ENCODE measurements at places on chromosomes 1 and 21.
A peak's percentile ranks its signal among the peaks of the same experiment; 100 is the strongest.

DNA sequence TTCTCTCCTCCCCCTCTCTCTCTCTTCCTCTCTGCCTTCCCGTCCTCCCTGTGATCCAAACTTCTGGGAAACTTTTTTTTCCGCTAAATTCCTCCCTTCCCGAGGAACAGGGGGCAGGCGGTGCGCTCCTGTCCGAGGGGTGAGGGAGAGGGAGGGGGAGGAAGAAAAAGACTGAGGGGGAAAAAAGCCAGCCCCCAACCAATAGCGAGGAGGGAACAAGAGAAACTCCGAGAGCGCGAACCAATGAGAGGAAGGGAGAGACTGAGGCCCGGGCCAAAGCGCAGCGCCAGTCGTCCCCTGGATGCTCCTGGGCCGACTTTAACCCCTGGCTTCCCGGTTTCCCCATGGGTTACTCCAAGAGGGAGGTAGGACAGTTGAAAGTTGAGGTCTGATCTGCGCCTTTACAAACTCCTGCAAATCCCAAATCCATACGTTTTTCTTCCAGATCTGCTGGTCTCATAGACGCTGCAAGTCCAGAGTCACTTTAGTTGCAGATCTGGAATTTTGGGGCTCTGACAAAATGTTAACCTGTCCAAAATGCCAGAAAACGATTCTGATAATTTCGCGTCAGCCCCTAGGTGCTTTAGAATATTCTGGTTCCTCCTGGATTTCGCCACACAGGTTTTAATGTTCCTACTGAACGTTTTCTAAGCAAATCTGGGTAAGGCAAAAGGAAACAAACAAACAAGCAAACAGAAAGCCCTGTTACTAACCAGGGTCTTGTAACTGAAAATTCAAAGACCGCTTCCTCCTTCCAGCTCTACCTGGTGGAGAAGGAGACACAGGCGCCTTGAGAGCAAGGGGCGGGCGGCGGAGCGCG lies at the start of gene TBX15:
Gene TBX15 (minus strand): TSS at position 158 of the 820 bp plus-strand sequence. CDS start 548 bp downstream, outside the sequence.
- peak; percentile 88 for DNase-seq

DNA sequence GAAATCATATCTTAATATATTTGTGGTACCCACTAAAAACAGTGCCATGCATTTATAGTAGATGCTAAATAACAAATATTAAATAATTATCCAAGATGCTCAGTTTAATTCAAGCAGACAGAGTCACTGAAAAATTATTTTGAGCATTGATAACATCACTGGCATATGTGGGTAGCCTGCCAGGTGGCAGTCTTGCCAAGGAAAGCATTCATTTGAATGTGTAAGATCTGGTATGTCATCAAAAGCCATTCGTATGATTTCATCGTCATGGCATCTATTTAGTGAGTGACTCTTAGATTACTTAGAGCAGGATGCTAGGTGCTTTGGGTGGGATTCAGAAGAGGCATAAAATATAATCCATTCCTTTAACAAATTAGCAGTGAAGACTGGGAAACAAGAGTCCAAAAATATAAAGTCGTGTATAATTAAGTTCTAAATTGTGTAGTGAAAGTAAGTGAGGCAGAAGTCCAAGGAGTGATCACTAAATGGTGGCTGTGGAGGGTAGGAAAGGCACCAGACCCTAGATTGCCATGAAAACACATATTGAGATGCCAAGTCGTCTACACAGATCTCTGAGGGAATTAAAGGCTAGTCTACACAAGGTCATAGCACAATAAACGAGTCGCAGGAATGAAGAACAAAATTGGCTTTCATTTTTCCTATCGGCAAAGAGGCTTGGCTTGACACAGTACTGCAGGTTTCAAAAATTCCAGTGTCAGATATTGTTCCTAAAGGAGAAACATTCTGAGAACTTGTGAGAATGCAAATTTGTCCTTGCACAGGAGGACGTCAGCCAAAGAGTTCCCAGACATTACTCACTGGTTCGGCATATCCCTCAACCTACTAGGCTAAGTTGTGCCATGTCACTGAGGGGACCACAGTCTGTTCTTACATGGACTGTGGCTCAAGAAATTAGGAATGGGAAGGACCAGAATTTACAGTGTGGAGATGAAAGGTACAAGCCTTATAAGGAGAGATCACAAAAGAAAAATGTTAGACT lies 130.8 kb downstream of the LYPLAL1 start:
- DNase-seq: peak; percentile 52

- peak; percentile 11 for DNase-seq
These were observed 43.3 kb downstream of the TP73 start for GRCh38 chr1:3695326-3696217.

- DNase-seq: no peak
These were observed 207.1 kb upstream of the SGIP1 start for GRCh38 chr1:66326867-66327266.

DNA sequence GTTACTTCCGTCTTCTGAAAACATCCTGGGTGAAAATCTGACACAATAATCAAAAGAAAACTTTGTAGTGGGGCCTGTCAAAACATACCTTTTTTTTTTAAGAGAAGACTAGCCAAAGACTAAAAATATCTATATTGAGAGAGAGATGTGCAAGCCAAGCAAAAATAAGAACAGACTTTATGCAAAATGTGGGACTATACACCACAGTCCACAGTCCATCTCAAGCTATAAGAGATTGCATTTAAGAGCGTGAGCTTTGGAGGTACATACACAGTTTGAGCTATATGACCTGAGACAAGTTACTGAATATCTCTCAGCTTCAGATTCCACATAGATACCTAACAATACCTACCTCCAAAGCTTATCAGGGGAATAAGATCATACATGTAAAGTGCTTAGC lies 64.9 kb upstream of the DYNLT5 start:
- no peak for DNase-seq

DNA sequence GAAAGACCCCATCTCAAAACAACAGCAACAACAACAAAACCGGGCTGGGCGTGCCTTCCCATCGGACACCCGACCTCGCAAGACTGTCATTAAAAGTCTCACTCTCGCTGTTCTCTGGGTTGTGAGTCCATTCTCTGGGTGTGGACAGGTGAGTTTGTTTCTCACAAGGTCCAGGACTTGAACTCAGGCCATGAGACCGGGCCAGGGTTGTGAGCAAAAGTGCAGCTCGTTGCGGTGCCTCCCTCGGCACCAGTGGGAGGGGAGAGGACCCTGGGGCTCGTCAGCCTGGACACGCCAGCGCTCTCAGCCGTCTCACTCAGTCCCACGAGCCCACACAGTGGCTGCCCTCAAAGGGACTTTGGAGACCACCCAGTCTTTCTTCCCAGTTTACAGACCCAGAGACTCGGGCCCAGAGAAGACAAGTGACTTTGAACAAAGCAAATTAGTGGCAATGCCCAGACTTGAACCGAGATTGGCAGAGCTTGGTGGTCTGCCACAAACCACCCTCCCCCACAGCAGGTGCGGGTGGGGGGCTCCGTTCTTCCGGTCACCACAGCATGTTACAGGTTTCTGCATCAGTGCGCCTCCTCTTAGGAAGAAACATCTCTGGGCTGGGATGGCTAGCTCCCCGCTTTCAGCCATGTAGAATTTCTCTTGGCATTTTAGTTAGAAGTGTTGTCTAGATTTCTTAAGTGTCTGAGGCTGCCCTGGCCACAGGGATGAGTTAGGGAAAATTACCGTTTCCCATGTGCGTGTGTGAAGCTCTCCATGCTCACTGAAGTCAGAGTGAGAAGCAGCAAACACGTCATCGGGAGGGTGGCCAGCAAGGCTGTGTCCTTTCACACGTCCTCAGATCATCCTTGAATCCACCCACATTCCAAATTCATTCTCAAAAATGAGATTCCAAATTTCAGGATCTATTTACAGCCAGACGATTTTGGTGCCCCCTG lies 28.3 kb downstream of the LRRC3 start:
- DNase-seq: no peak

DNA sequence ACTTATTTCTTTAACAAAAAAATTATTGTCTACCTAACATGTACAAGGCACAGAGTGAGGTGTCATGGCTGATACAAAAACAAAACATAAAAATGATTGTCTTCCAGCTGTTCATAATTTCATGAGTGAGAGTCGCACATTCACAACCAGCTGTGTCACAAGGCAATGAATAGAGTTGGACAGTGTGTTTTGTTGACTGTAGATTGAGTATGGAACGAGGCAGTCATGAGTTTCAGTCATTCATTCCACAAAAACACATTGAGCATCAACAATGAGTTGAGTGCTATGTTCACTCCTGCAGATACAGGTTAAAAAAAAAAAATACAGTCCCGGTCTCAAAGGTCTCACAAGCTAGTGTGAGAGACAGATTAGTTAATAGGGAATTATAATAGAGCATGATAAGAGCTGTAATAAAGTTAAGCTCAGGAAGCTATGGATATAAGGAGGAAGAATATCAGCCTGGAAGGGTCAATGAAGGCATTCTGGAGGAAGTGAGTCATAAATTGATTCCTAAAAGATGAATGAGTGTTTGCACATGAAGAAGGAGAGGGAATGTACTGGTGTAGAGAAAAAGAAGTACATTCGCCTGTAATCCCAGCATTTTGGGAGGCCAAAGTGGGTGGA lies 47.8 kb upstream of the ARHGAP29 start:
- DNase-seq: peak; percentile 22

DNA sequence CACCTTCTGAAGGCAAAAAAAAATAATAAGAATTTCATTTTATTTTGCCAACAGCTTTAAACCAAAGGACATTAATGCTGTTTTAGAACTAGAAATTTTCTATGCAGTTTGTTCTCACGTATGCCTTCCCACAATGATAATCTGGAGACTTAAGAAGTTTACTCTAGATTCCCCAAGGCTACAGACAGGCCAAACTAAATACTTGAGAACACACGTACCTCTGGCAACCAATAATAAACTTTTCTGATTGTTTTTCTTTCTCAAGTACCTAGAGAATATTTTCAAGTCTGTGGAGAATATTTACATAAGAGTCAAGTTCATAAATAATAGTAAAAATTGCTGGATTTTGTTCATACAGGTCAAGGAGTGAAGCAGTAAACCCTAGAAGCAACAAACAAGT lies 15.9 kb downstream of the CLDN8 start:
- no peak for DNase-seq

DNA sequence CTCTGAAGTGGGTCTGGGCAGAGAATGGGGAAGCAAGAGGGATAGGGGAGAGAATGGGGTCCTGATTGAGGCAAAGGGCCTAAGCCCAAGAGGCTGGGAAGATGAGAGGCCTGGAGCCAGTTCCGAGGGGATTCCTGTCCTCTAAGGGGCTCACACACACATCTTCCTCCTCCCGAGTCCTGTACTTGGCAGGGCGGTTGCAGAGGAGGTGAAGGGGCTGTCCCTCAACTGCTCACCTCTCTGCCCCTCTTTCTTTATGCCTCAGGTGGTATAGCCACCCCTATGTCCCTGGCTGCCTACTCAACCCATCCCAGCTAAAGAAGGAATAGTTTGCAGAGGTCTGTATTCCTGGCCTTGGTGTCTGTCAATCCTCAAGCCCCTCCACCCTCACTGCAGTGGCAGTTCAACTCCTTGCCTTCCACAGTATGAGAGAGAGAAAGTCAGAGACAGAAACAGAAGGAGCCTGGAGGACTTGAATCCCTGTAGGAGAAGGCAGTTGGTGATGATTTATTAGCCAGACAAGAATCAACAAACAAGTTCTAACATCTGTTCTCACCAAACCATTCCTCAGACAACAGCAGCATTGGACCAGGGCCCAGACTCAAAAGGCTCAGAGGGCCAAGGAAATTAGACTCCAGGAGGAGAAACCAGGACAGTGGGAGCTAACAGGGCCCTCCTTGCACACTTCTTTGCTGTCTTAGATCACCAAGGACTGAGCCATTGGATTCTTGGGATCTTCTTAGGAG lies 10.7 kb downstream of the SH2D2A start:
- peak; percentile 93 for DNase-seq

- no peak for DNase-seq
These were observed 98.6 kb upstream of the JUN start for GRCh38 chr1:58882322-58882948.

GRCh38 chr1:215568299-215568692 lies 1.2 kb downstream of the KCTD3 start:
- peak; percentile 67 for DNase-seq

DNA sequence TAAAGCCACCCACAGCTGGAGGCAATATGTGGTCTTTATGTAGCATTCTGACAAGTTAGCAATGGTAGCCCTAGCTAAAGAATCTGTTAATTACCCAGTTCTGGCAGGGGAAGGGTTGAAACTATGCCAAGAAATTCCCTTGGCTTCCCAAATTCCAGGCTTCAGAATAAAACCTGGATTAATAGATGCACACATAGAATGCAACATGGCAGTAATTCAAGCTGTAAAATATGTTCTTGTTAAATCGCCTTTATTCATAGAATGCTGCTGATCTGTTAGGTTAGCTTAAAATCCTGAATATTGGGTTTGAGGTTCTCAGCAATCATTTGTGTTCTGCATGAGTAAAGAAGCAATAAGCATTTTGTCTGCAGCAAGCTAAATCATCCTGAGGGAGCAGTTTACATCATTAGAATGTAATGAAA lies 80.1 kb downstream of the ZNF326 start:
- peak; percentile 55 for DNase-seq

Data from fibroblast of skin of abdomen (primary cell).